ENCODE measurements at places on chromosomes 16 and 17.

DNA sequence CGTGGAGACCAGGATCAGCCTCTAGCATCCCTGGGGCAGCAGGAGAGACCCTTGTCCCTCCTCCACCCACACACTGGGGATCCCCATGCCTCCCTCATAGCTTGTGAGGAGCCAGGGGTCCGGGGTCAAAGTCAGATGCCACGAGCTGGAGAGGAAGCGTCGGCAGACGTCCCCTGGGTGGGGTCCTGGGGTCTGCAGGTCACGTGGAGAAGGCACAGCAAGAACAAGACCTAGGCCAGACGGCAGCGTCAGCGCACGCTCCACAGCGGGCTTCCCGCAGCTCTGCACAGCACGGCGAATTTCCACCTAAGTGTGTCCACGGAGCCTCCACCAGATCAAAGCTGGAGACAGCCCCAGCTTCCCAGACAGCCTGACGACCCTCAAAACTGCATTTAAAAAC is 49.3 kb downstream of the SLC7A5 start:
- DNase-seq = no peak
- no peak overlapping the region for H3K4me3 ChIP-seq
- H3K27me3 ChIP-seq = no peaks in the 10 kb centered on the region
- H3K4me1 ChIP-seq = no peaks in the 10 kb centered on the region

DNA sequence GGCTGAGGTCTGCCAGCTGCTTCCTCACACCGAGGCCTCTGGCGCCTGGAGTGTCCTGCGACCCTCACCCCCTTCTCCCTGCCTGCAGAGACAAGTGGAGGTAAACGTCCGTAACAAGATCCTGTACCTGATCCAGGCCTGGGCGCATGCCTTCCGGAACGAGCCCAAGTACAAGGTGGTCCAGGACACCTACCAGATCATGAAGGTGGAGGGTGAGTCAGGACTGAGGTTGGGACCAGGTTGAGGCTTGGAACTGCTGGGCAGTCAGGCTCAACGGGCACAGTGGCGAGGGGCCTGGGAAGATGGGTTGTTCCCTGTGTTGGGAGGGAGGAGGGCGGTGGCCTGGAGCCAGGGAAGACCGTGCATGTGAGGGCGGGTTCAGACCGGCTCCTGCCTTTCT is 4.8 kb downstream of the HGS start:
- H3K27ac ChIP-seq = no peak overlapping the region
- peaks cover 5% of the 10 kb centered on the region for H3K4me1 ChIP-seq
- H3K27me3 ChIP-seq = no peaks in the 10 kb centered on the region
- no peak for DNase-seq
- no peaks in the 10 kb centered on the region for H3K36me3 ChIP-seq

- no peaks in the 10 kb centered on the region for H3K36me3 ChIP-seq
- no peak for DNase-seq
- H3K27me3 ChIP-seq = peaks cover 58% of the 10 kb centered on the region
- no peak overlapping the region for H3K4me3 ChIP-seq
- H3K4me1 ChIP-seq = no peaks in the 10 kb centered on the region
Observed at GRCh38 chr17:34126965-34127364, 128.1 kb upstream of the CCL2 start.

GRCh38 chr17:37742116-37742761 is 2.6 kb downstream of the HNF1B start:
- no peak overlapping the region for H3K27ac ChIP-seq
- peak overlapping the region; percentile 53 for H3K4me3 ChIP-seq
- H3K36me3 ChIP-seq = no peaks in the 10 kb centered on the region
- DNase-seq = peak; percentile 33

GRCh38 chr16:8641671-8642070 is 20.2 kb downstream of the METTL22 start:
- H3K36me3 ChIP-seq = peaks cover 13% of the 10 kb centered on the region
- H3K27me3 ChIP-seq = no peaks in the 10 kb centered on the region
- no peak overlapping the region for H3K27ac ChIP-seq
- no peak for DNase-seq
- H3K4me3 ChIP-seq = no peak overlapping the region

- H3K4me1 ChIP-seq = no peaks in the 10 kb centered on the region
- no peaks in the 10 kb centered on the region for H3K36me3 ChIP-seq
- no peak for DNase-seq
- H3K27me3 ChIP-seq = peaks cover 9% of the 10 kb centered on the region
- no peak overlapping the region for H3K27ac ChIP-seq
Observed at GRCh38 chr17:3994221-3994576, 30.0 kb upstream of the ATP2A3 start.

DNA sequence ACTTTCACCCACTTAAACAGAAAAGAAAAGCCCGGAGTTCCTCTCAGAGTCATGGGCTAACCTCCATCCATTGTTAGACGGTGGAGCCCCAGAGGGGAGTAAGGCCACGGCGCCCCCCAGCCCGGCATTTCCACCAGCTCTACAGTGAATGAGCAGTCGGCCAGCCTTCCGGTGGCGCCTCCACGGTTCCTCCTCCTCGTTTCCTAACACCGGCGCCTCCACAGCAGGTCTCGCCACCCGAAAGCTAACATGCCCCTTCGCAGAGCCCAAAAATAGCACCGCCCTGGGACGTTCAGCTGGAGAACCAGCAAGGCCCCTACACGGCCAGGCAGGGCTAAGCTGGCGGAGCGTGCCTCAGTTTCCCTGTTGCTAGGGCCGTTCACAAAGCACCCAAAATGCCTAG is 858 bp downstream of the MMD start:
- H3K4me3 ChIP-seq = peak overlapping the region; percentile 97
- H3K27me3 ChIP-seq = no peaks in the 10 kb centered on the region
- H3K36me3 ChIP-seq = no peaks in the 10 kb centered on the region
- H3K27ac ChIP-seq = no peak overlapping the region
- no peak for DNase-seq
- H3K4me1 ChIP-seq = peaks cover 21% of the 10 kb centered on the region

DNA sequence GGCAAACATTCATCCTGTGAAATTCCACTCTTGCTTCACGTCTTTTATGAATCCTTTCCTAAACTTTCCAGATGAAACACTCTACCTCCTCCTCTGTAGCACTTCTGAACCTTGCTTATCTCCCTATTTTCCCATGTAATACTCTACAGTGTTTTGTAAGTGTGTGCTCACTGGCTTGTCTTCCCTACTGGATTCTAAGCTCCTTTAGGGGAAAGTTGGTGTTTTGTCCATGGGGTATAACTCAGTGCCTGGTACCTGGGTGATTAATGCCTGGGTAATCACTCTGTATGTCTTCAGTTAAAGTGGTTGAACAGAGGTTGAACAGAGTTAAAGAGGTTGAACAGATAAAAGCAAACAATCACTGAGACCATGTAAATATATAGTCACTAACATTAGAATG is 3.8 kb upstream of the KAT7 start:
- H3K4me1 ChIP-seq = peaks cover 13% of the 10 kb centered on the region
- no peak overlapping the region for H3K27ac ChIP-seq

GRCh38 chr17:51120357-51120738 is 320 bp downstream of the SPAG9 start:
- H3K36me3 ChIP-seq = no peaks in the 10 kb centered on the region
- H3K4me3 ChIP-seq = peak overlapping the region; percentile 95
- peaks cover 29% of the 10 kb centered on the region for H3K4me1 ChIP-seq
- DNase-seq = peak; percentile 50
- no peaks in the 10 kb centered on the region for H3K27me3 ChIP-seq

DNA sequence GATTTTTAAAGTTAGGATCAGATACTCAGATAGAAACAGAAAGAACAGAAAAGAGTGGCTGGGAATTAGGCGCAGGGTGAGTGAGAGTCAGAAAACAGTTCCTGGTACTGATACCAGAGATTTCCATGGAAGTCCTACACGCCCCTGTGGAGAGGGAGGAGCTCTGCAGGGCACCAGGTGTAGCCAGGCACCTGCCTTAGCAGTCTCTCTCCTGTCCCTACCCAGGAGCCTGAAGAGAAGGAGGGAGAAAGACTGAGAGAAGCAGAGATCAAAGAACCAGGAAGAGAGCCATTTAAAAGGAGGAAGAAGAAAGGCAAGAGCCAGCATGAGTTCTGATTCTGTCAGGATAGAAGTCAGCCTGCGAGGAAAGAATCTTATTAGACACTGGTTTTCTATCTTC is 65.0 kb downstream of the CBLN1 start:
- no peak for DNase-seq
- no peaks in the 10 kb centered on the region for H3K36me3 ChIP-seq
- no peak overlapping the region for H3K27ac ChIP-seq
- H3K4me1 ChIP-seq = no peaks in the 10 kb centered on the region
- H3K4me3 ChIP-seq = no peak overlapping the region

DNA sequence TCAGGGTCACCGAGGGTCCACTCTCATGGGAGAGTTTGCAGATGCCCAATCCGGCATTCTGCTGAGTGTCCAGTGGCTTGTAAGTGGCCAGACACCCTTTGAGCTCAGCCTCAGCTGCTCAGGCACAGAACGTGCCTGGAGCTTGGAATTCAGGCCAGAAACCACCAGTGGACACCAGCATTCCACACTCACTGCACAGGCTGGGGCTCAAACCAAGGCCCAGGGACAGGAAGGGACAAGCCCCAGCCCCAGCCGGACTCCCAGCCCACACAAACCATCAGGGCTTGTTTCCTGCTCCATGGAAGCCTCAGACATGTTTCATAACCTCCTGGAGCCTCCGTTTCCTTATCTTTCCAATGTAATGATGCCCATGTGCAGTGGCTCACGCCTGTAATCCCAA is 5.0 kb upstream of the NPRL3 start:
- no peak overlapping the region for H3K27ac ChIP-seq
- no peak overlapping the region for H3K4me3 ChIP-seq
- no peaks in the 10 kb centered on the region for H3K4me1 ChIP-seq
- H3K36me3 ChIP-seq = no peaks in the 10 kb centered on the region
- no peak for DNase-seq

DNA sequence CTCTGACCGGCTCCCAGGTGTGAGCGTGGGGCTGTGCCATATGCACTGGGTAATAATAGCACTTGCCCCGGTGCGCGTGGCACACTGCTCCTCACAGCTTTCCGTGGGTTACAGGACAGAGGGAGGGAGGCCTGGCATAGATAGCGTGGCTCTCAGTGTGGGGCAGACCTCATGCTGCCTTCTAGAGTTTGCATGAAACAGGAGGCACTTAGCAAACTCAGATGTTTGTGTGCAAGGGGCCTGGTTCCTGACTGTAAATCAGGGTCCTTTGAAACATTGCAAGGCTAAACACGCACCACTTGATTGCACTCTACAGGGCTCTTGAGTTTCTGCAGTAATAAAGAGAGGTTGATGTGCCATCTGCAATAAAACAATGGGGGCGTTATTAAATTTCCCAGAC is 101.7 kb downstream of the RPTOR start:
- H3K27me3 ChIP-seq = no peaks in the 10 kb centered on the region
- no peak for DNase-seq
- no peak overlapping the region for H3K27ac ChIP-seq
- H3K4me1 ChIP-seq = no peaks in the 10 kb centered on the region
- no peak overlapping the region for H3K4me3 ChIP-seq
- no peaks in the 10 kb centered on the region for H3K36me3 ChIP-seq

DNA sequence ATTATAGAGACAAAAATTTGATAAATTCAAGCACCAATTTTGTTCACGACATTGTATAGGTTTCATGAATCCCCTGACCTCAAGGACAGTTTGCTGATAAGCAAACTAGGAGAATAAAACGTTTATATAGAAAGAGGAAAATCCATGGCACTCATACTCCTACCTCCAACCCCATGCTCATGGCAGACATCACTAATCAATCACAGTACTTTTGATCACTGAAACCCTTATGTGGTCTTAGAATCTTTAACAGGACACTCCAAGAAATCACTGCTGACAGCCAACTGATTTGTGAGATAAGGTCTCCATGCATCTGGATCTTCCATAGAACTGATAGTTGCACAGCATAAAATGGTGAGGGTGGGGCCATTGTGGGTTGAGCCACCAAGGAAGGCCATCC is 4.7 kb upstream of the NHERF1 start:
- no peak overlapping the region for H3K4me3 ChIP-seq
- H3K27me3 ChIP-seq = no peaks in the 10 kb centered on the region
- H3K27ac ChIP-seq = no peak overlapping the region
- no peak for DNase-seq
- H3K4me1 ChIP-seq = peaks cover 32% of the 10 kb centered on the region

GRCh38 chr16:46621006-46621933 is at the start of gene SHCBP1:
TSS of gene SHCBP1 (minus strand) at chr16:46621379. CDS start at chr16:46621359, 20 bp downstream.
- H3K27me3 ChIP-seq = no peaks in the 10 kb centered on the region
- peak; percentile 78 for DNase-seq
- no peak within 1 kb of the TSS for H3K27ac ChIP-seq
- H3K36me3 ChIP-seq = 0 out of 2 replicates have a peak, but pooled peaks cover under 1% of the 10 kb centered on the region

DNA sequence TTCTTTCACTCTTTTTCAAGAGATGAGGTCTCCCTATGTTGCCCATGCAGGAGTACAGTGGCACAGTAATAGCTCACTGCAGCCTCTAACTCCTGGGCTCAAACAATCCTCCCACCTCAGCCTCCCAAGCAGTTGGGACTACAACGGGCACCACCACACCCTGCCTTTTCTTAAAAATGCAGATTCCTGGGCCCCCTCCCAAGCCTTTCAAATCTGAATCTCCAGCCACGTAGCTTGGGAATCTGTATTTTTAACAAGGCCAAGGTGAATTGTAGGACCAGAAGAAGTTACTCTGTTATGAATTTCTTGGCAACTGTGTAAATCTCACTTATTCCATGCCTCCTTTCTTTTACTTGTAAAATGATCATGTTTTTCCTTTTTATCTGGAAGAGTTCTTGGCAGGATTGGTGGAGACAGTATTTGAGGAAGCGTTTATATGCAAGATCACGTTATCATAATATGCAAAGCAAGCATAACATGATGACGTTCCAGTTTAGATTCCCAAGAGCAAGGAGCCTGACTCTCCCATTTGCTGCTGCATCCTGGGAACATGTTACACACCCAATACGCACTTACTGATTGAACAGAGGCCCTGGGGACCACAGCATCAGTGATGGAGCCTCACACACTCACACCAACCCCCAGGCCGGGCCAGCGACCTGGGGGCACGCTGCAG is 44.5 kb downstream of the LITAF start:
- 0 out of 2 replicates have a peak, but pooled peaks cover 4% of the 10 kb centered on the region for H3K4me1 ChIP-seq
- no peaks in the 10 kb centered on the region for H3K36me3 ChIP-seq
- no peak for DNase-seq
- no peaks in the 10 kb centered on the region for H3K27me3 ChIP-seq

DNA sequence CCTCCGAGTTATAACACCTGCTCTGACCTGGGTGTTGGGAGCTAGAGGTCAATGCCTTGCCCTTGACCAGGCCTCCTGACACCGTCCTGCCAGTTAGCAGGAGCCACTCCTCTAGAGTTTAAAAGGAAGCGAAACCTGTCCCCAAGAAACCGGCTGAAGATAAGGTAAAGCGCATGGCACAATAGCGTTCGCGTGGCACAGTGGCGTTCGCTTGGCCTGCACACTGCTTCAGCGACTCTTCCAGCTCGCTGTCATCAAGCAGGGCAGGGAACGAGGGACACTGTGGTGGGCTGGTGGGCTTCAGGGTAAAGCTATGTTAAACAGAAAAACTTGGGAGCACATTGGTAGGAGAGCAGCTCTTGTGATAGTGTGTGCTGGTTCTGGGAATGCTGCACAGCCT is 28.2 kb upstream of the ETV4 start:
- H3K4me3 ChIP-seq = no peak overlapping the region
- no peak overlapping the region for H3K27ac ChIP-seq
- H3K36me3 ChIP-seq = no peaks in the 10 kb centered on the region
- H3K4me1 ChIP-seq = peaks cover 53% of the 10 kb centered on the region
- DNase-seq = no peak

Measured in PC-9 (cell line).